ENCODE measurements at places on chromosomes 11 and 22.

GRCh38 chr22:28883657-28883916, 215 bp downstream of the ZNRF3 start:
- no peak for DNase-seq

GRCh38 chr11:86157797-86158378, 86.7 kb upstream of the EED start:
- DNase-seq = no peak

DNA sequence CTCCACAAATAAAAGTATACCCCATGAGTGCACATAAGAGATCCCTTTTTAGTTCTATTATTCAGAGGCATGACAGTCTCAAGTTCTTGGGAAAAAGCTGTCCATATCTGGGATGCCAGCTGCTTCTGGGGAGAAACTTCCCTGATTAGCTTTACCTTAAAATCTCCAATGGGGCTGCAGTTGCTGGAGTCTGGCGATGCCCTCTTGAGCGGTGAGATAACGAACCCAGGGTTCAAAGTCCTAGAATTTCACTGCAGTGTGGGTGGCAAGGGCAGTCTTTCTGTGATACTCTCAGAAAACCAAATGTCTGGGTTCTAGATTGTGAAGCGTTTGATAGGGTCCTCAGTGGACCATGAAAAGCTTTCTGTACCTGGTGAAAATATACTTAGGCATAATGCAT, 7.4 kb upstream of the PRR33 start:
- no peak for DNase-seq

GRCh38 chr11:58530236-58530635, 22.3 kb upstream of the OR5B21 start:
- no peak for DNase-seq

DNA sequence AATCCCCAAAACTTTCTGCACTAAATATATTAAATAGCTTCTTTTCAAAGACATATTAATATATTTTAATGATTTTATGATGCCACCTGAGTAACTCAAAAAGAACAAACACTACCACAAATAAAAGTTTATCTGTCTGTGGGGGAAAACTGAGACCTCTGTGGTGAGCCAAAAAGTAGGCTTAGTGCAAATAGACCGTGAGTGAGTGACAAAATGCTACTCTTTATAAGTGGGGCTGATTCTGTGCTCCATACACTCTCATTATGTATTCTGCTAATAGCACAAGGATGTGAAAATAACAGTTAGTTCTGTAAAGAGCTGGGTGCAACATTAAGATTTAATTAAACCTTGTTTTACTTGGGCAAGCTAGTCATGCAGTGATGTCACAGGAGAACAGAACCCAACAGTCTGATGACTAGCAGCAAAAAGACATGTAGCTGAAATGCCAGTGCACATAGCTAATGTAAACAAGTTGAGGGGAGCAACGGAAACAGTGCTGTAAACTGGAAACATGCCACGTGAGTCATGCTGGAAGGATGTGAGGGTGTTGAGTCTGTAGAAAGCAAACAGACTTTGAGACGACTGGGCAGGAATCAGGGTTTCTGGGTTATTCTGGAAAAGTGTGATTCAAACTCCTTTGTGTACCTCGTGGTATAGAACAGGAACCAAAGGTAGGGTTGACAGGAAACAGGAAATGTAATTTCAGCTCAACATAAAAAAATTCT, 1130.4 kb downstream of the LRRC4C start:
- DNase-seq = no peak

- no peak for DNase-seq
Measured at GRCh38 chr11:100851147-100851546, 164.1 kb downstream of the ARHGAP42 start.

DNA sequence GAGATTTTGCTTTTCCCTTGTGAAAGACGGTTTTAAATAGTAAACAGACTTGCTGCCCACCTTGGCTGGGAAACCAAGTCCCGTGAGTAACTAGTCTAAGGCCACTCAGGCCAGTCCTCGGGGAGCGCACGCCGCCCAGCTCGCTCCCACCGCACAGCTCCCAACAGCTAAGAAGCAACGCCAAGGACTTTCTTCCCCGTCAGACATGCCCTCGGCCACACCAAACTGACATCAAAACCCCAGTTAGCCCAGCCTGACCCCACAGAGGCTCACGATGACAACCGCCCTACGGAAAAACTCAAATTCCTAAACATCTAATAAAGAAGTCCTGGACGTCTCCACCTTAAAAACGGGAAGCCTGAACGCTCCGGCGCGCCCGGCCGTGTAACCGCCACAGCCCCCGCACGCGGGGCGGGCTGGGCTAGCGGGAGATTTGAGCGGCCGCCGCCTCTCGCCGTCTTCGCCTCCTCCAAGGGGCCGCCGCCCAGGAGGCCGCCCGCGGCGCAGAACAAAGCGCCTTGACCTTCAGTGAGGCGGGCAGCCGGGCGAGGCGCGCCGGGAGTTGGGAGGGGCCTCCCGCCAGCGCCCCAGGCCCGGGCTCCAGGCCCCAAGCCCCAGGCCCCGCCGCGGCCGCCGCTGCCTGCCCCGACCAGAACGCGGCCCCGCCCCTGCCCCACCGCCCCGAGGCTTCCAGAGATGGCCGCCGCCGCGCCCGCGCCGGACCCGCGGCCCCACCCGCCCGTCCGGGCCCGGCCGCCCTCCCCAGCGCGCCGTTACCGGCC, 486 bp downstream of the NAP1L4 start:
- DNase-seq = peak; percentile 38

- DNase-seq = no peak
Measured at GRCh38 chr11:93846411-93846810, 4.0 kb downstream of the VSTM5 start.

DNA sequence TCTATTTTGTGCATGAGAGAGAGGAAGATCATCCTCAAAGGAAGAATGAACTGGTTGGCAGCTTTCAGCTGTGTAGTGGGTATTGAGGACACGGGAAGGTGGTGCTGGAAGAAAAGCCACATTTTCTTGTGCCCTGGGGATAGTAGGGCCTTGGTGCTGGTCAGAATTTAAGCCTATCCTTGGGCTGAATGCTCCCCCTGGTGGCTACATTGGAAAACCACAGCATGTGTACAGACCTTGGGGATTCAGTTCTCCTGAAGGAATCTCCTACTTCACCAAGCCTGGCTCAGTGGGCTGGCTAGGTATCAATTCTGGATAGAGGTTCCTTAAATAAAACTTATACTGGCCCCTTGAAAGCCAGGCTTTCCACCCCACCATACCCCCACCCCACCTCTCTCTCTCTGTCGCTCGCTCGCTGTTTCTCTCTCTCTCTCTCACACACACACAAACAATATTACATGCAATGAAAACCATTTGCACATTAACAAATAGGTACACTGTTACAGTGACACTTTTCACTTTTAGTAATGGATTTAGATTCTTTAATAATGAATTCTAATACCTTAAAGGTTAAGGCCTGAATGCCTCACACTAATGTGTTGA, 2.8 kb upstream of the OR51M1 start:
- DNase-seq = peak; percentile 13

DNA sequence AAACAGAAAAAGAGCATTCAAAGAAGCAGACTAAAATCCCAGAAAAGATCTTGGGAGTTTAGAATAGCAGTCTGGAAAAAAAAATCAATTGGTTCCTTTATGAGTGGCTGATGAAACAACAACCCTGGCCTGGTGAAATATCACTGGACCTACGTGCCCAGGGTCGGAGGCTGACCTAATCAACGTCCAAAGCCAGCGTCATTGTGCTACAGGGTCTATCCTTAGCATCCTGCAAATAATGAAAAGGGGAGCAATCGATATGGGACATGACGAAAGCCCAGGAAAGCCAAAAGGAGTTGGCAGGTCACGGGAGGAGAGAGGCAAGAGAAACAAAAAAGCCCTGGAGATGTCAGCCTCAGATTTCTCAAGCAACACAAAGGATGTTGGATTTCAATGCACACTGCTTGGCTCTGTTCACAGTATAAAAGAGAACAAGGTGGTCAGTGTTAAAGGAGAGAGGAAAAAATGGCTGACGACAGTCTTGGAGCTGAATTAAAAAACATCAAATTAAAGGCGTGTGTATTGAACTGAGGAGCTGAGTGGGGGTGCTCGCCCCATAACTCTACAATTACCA, 148.8 kb downstream of the BLID start:
- DNase-seq = no peak

DNA sequence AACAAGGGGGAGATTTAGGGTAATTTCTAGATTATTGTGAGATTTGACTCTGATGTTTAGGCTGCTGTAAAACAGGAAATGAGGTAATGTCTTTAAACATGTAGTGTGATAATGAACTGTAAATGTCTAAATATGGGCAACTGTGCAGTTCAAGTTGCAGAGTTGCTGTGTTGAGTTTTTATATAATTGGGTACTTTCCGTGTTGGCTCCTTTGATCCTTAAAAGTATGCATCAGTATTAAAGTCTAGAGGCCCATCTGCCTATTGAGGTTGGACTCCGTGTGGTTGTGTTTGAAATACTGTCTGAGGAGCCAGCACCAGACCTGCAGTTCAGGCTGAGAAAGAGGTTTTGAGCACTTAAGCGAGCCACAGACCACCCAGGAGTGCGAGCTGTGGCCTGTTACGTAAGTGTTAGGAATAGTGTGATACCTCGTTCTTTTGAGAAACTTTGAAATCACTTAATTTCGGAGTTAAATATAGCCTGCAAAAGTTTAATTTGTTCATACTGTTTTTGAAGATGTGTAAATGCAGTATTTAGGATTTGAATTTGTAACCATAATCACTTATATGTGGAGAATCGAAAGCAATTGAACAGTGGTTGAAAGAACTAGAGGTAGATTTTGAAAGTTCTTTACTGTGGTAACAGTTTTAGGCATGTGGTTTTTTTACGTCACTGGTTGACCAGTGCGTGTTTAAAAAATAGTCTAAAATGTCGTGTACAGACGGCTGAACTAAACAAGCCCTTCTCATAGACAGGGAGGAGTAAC, 9.0 kb downstream of the FAM118A start:
- DNase-seq = no peak

- no peak for DNase-seq
Measured at GRCh38 chr11:530960-531831, 4.2 kb downstream of the HRAS start.

DNA sequence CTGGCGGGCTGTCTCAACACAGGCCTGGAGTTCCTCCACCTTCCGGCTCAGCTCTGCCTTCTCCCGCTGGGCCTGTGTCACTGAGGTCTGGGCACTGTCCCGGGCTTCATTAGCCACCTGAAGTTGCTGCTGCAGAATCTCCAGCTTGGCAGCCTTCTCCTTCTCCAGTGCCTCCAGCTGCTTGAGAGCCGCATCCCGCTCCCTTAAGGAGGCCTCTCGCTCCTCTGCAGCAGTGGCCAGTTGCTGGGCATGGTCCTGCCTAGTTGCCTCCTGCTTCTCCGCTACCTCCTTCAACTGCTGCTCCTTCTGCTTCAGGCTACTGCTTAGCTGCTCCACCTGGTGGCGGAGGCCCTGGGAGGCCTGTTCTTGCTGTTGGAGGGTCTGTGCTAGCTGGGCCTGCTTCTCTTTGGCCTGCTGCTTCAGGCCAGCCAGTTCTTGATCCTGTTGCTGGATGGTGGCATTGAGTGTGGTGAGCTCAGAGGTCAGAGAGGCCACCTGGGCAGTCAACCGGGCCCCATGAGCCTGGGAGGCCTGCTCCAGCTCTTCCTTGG, 16.9 kb downstream of the IL18BP start:
- no peak for DNase-seq

- DNase-seq = no peak
Measured at GRCh38 chr11:416051-416756, 1.4 kb upstream of the SIGIRR start.

GRCh38 chr11:21933095-21933494, 259.8 kb upstream of the ANO5 start:
- DNase-seq = no peak

- no peak for DNase-seq
Measured at GRCh38 chr11:86062719-86063118, 6.2 kb downstream of the PICALM start.

DNA sequence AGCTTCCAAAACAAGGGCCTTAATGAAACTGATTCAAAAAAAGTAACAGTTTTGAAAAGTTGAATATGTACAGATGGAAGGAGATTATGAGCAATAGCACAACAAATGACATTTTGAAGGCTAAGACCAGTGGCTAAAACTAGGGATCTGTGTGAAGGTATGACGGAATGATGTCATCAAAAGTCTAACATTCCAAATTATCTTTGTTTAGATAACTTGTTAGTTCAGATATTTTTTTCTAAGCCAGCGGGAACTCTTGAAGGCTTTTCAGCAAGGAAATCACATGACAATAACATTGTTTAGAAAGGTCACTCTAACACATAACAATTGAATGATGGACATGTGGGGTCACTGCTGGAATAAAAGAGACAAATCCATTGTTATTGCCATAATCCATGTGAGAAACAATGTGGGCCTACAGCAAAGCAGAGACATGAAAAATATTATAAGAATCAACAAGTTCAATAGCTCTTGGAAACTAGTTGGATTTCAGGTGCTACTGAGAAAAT, 260.5 kb downstream of the CASP12 start:
- DNase-seq = no peak

GRCh38 chr11:119996556-119996955, 141.4 kb downstream of the TRIM29 start:
- DNase-seq = no peak

DNA sequence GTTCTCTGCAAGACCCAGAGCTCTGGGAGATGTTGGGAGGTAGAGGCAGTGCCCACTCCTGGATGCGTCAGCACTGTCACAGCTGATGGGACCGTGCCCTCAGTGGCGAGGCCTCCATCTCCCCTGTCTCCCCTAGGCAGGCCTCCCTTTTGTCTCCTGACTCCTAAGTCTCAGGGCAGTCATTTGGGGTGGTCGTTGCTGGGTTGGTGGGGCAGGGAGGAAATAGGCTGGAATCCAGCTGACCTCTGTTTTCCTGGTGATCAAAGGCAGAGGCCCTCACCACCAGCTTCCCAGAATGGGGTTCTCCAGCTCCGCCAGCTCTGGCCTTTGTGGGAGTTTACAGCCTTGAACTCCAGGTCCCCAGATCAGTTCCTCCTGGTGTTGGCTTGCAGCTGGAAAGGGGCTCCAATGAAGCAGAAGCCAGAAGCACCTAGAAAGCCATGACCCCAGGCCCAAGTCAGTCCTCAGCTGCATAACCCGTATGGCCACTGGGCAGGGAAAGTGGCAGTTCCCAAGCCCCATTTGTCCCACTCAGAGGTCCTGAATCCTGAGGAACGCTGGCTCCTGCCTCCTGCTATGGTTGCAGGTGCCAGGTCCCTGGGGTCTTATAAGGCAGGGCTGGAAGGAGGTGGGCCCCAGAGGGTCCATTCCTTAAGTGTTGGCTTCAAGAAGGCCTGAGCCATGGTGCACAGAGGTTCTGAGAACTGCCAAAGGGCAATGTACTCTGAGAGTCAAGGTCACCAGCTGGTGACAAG, 7.3 kb upstream of the FXYD2 start:
- no peak for DNase-seq

DNA sequence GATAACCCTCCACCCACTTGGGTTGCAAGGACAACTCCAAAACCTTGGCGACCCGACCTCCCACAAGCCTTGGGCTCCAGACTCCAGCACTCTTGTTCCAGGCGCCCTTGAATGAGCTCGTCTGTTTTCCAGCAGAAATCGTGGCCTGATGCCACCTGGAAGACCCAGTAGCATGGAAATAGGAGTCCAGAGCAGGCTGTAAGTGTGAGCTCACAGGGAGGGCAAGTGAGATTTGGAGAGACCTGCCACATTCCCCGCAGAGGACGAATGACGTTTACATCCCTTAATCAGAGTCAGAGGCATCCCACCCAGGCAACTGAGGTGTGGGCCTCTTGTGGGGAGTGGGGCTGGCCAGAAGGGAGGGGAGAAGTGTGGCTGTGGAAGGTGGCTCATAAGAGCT, 71.9 kb downstream of the LDLRAD3 start:
- DNase-seq = no peak
